ENCODE measurements at places on chromosomes 2 and 18.

- DNase-seq, result peak; percentile 16
These were observed 60.5 kb downstream of the CUL3 start for GRCh38 chr2:224524657-224525056.

DNA sequence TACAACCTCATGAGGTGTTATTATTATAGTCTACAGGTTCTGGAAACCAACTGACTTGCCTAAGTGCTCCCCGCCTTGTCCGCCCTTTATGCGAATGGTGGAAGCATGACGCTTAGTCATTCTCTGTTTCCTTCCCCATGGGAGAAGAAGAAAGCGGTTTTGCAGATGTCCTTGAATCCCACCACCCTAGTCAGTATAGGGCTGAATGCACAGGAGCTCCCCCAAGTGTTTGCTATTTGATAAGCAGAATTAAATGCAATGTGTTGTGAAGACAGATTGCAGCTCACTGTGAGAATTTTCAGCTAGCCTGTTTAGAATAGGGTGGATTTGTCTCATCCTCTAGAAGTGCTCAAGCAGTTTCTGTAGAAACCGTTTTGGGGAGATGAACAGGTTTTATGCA lies 652.0 kb downstream of the DCC start:
- no peak for DNase-seq

- no peak for DNase-seq
These were observed 71.1 kb downstream of the LDLRAD4 start for GRCh38 chr18:13289481-13290205.

GRCh38 chr18:21191596-21192307 lies 50.3 kb upstream of the GREB1L start:
- DNase-seq, result no peak

DNA sequence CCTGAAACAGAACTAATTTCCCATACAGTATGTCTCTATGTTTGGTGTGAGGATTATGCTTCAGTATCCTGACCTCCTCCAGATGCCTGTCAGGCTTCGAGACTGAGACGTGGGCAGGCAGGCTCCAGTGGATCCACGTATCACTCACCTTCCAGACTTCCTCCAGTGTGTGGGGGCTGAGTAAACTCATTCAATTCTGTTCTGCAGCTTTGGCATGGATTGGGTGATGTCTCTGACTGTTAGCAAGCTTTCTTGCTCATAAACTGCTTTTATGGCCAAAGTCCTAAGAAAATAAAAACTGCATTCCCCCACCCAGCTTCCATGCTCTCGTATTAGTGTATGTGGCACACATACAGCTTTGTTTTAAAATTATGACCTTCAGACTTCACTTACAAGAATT lies 53.6 kb downstream of the CCDC93 start:
- DNase-seq, result no peak

DNA sequence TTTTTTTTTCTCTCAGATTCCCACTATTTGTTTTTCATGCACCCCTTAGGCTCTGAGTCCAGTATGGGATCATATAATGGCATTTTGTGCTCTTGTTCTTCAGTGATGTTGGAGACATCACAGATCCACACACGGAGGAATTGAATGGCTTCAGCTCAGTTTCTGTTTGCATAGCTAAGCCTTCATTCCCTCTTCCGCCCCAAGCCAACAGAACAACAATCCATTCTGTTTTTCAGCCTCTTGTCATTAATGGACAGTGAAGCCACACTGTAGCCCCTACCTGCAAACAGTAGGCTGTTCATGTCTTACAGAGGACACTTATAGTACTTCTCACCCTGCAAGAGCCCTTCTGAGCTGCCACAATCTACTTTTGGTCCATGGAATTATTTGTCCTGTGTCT lies 64.0 kb upstream of the ZSWIM2 start:
- DNase-seq, result no peak

- no peak for DNase-seq
These were observed 3.3 kb downstream of the RNF125 start for GRCh38 chr18:32021756-32022564.

DNA sequence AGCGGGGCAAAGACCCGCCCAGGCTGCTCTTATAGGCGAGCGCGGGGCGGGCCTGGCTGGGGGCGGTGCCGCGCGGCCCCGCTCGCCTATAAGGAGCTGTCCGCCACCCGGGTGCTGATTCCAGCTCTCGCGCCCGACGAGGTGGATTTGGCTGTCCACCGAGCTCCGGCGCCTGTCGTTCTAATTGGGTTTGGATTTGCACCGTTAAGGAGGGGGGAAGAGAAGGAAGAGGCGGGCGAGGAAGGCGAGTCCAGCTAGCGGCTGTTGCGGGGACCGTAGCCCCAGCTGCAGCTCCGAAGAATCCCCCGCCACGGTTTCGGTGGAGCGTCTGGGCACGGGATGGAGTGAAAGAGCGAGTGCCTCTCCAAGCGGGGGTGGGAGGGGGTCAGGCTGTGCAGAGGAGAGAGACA lies at the start of gene CNTNAP5:
Gene CNTNAP5 (plus strand): TSS at position 117 of the 410 bp plus-strand sequence. CDS start 364 bp downstream, outside the sequence.
- DNase-seq, result no peak

GRCh38 chr18:65822826-65823225 lies 72.0 kb downstream of the CDH7 start:
- DNase-seq, result no peak

GRCh38 chr2:64649013-64649484 lies 4.7 kb downstream of the SERTAD2 start:
- no peak for DNase-seq

- no peak for DNase-seq
These were observed 1605.3 kb upstream of the ACVR2A start for GRCh38 chr2:146239392-146240135.

DNA sequence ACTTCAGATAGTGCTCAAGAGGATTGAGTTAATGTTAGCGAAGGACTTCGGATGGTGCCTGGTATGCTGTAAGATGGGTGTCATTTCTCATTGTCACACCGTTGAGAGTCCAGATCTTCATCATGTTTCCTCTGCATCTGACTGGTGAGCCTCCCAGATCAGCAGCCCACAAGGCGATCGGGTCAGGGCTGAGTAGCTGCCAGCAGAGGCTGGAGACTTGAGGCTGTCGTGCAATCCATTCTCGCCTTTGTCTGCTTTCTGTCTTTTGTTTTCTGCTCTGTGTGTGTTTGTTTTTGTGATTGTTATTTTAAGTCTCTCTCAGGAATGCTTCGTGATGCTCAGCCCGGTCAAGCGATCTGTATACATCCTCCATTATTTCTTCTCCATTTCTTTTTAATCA lies 95.8 kb downstream of the TGOLN2 start:
- no peak for DNase-seq

DNA sequence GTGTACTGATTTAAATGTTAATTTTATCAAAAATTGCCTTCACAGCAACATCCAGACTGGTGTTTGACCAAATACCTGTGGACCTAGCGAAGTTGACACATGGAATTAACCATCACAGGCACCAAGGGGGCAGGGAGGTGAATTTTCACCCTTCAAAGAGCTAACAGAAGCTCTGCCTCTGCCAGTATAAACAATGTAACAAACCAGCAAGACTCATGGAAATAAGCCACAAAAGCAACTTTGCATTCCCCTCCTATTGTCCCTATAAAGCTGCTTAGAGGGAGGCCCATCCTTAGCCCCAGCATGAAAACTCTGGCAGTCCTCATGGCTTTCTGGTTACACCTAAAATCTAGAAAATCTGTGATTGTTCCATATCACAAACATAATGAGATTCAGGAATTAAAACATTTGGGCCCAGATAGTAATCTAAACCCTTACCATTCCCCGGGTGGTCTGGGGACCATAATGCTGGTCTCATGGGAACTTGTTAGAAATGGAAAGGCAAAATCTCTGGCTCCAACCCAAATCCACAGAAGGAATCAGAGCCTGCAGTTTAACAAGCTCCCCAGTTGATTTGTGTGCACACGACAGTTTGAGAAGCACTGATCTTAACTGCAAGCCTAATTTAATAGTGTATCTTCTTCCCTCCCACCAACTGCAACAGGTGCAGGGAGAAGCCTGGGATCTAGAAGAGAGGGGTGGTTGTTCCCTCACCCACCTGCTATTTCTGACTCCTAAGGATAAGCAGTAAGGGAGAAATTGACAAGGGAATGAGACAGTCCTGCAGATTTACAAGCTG lies 23.1 kb downstream of the SERPINB11 start:
- no peak for DNase-seq

DNA sequence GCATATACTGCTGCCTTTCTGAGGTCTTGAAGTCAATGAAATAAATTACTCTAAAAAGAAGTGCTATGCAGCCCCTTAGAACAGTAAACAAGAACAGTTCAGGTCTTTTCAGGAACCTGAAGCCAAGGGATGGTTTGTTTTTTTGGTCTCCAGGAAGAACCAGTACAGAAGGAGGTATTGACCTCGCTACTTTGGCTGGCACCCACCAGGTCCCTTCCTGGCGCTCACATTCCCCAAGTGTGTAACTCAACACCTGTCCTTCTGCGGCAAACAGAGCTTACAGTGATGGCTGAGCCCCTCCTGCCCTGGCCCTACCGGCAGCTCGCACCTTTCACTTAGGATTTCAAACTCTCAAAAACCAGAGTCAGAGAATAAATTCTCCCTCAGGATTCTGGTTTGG lies 51.9 kb downstream of the SETBP1 start:
- no peak for DNase-seq

- peak; percentile 54 for DNase-seq
These were observed 4.0 kb upstream of the GPR17 start for GRCh38 chr2:127641846-127642507.

DNA sequence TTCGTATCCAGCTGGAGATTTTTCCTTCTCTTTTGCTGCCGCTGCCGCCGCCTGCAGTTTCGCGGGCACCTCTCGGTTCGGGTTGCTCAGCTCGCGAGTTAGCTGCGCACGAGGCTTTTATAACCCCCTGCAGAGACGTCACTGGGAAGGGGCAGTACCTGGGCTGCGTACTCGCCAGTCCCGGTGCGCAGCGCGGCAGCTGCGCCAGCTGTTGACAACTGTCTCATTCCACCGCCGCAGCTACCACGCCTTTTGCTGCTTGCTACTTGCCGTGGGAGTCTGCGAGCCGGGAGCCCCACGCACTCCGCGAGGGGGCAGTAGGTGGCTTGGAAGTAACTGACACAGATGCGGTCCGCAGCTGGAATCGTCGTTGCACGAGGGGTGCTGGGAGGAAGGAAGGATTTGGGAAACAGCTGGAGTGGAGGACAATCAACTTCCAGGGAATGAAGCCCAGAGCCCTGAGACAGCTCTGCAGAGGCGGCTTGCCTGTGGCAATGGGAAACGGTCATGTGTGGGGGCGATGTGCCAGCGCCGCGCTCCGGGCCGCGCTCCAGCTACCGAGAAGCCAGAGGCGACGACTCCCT lies at the start of gene TACR1:
Gene TACR1 (minus strand): TSS at position 93 of the 584 bp plus-strand sequence. CDS start 586 bp downstream, outside the sequence.
- peak; percentile 46 for DNase-seq

- DNase-seq, result no peak
These were observed 73.6 kb downstream of the GTF3C3 start for GRCh38 chr2:196725882-196726281.

GRCh38 chr2:106058469-106059137 lies 135.5 kb downstream of the UXS1 start:
- DNase-seq, result peak; percentile 13

- no peak for DNase-seq
These were observed 18.7 kb upstream of the GMPPA start for GRCh38 chr2:219480004-219480403.

GRCh38 chr18:50654658-50655550 lies 95.0 kb downstream of the MAPK4 start:
- no peak for DNase-seq

- no peak for DNase-seq
These were observed 19.9 kb upstream of the SIGLEC15 start for GRCh38 chr18:45805551-45805950.

DNA sequence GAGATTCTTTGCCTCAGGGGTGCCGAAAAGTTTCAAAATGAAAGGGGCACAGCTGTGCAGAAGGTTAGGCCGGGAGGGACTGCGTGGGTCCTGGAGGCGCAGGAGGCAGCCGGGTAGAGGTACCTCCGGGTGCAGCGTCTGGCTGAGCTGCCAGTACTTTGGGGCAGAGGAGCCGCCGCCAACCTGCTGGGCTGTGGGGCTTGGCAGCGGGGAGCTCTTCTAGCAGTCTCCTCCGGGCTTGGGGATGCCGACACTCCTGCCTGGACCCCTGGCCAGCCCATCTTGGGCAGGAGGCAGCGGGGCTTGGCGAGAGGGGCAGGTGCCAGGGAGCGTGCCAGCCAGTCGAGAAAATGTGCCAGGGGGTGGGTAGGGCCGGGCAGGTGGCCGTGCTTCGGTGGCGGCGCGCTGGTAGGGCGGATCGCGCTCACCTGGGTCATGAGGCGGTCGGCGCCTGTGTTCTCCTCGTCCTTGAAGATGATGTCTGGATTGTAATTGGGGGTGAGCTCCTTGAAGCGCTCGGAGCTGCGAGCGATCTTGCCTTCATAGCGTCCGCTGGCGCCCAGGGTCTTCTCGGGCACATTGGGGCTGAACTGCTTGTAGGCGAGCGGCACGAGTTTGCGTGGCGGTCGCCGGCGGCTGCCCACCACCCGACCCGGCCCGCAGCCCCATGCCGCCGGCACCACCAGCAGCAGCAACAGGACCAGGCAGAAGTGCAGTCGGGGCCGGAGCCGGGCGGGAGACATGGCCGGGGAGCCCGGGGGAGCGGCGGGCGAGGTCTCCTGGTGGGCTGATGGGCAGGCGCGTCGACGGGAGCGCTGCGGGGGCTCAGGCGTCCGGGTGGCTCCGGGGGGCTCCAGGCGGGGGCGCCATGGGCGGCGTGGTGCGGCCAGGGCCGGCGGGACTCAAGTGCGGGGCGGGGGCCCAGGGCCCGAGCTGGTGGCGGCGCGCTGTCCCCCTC lies 717 bp downstream of the IHH start:
- no peak for DNase-seq

DNA sequence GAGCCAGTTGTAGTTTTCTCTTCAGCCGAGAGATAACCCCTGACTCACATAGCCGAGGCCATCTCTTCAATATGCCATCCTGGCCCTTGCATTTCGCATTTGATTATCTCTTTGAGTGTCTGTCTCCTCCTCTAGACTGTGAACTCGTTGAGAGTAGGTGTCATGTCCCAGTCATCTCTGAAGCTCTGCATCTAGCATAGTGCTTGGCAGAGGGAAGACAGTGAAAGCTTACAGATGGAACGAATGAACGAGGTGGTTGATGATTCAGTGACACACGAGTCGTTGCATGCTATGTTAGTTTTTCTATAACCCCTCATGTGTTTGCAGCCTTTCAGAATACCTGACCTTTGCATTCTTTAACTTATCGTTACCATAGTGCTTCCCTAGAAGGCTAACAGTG lies 59.9 kb upstream of the CYRIA start:
- no peak for DNase-seq

DNA sequence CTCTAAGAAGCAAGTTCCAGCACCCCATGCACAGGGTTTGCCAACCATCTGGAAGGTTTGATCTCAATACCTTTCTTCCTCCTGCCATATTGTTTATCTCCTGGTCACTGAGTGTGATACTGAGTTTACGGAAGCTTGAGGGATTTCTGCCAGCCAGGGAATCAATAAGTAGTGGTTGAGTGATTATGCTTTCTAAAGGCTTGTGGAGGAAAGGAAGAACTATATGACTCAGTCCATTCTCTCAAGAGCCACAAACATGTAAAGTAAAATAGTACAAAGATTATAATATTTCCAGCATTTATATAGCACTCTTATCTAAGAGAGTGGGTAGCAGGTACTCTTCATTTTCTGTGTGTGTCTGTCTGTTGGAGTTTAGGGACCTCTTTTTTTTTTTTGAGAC lies 49.2 kb downstream of the SLC4A3 start:
- DNase-seq, result no peak
